NCI-H1105 treated with DMSO at 0.1 percent for 48 hours (cell line): ENCODE measurements at places on chromosomes 3 and 15.

DNA sequence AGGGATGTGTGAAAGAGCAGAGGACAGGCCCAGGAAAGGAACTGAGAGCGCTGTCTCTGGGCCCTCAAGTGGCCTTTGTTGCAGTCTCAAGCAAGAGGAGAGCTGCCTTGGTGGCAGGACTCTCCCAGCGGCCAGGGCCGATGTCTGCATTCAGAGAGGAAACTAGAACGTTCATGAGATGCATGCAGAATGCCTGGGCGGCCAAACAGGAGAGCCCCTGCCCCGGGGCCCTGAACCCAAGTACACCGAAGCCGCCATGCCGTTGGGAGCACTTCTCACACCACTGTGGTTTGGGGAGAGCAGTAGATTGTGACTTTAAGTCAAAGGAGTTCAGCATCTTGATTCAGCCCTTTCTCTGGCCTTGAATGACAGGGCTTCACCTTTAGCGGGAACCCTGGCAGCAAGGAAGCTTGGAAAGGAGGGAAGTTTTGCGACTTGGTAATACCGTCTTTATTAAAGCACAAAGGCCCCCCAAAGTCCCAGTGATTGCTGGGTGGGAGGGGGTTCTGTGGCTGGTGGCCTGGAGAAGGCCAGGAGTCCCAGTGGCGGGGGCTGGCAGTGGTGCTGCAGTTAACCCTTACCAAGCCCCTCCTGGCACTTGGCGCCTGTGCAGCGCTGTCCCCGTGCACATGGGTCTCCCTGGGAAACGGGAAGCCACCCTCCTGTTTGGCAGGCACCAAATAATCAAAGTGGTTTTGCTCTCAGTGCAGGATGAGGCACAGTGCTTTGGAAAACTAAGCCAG, 36.2 kb downstream of the SLC6A11 start:
- DNase-seq: no peak

GRCh38 chr3:157667493-157667892, 164.3 kb upstream of the VEPH1 start:
- DNase-seq: no peak

DNA sequence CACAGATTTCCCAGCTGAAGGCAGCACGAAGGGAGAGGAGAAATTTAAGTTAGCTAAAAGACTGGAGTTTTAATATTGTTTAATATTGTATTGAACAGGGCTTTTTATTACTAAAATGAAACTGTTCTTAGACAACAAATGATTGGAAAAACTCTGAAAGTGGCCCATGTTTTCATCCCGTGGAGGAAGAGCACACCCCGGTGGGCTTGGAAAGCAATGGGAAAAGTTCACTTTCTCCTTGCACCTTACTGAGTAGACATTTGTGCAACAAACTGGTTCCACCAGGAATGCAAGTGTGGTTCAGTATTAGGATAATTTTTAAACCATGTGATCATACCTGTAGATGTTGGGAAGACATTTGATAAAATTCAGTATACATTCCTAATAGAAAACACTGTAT, 8.2 kb upstream of the ESYT3 start:
- no peak for DNase-seq

DNA sequence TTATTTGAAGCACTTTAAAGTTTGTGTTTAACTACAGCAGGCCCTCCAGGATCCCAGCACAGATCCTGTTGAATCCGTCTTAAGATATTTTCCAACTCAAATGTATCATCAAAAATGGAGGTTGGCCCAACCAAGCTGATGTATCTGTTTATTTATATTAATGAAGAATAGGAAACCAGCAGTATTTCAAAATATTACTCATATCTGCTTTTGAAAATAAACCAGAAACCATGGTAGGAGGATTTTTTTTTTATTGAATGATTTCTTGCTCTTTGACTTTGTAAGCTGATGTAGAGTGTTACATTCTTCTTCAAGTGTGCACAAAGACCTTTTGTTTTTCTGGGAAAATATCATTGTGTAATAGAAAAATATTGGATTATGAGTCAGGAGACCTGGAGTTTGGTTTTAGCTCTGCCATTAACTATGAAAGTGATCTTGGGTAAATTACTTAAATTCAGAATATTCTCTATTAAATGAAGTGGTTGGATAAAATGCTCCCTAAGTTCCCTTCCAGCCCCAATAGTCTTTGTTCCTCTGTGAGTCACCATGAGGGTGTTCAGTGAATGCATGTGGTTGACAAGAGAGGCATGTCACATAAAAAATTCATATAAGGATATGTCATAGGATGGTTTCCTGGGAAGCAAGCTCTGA, 221.3 kb upstream of the GAP43 start:
- DNase-seq: no peak

DNA sequence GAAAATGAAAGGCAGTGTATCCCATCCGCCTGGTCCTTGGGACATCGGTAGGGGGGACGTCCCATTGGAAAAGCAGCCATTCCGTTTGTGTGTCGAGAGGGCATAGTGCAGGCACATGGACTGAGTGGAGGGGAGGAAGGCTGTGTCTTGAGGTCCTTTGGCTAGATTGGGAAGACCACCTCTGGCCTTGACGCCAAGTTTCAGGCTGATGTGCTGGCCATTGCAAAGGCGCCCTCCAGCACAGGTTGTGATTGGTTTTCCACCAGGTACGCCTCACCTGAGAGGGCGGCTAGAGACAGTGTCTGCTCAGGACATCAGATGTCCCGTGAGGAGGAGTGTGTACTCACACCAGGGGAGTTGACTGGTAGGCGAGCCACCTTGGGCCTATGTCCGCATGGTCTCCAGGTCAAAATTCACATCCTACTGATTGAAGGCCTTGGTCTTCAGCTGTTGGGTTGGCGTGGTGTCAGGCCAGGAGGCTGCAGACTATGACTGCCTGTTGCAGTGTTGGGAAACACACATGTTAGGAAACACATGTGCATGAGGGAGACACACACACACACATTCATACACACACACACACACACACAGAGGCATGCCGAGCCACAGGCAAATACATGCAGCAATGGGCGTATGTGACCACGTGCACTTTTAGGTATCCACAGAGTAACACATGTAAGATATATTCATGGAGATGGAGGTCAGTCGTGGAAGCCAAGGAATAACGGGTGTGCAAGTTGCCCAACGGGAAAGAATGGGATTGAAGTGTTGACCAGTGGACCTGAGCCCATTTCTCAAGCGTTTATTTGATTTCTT, 98.4 kb downstream of the SNRPN start:
- DNase-seq: no peak

GRCh38 chr15:45161666-45162065, 26.1 kb downstream of the SHF start:
- no peak for DNase-seq

GRCh38 chr3:132286035-132286434, 31.2 kb upstream of the ACP3 start:
- DNase-seq: no peak

- DNase-seq: no peak
Measured at GRCh38 chr15:94185547-94186236, 45.7 kb upstream of the MCTP2 start.

GRCh38 chr3:110741891-110742290, 329.7 kb upstream of the NECTIN3 start:
- DNase-seq: no peak

DNA sequence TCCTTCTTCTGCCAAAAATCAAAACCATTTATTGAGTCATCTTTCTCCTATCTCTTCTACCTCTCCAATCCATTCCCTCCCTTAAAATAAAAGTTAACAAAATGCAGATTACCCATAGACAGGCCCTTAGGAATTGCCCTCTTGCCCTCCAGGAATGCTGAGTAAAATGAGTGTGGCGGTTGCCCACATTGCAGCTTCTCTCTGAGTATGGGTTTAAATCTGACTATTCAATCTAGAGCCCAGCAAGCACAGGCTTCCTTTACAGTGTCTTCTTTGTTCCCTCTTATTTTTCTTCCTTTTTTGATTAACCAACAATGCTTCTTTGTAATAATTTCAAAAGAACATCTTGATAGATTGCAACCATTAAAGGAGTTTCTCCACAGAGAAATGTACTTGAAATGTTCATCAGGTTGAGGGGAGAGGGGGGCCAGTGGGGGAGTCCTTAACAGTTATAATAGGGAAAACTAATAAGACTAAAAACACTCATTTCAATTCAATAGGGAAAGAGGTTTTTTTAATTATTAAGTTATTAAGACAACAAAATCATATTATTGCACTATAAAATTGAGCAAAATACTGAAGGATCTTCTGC, 135.3 kb upstream of the LMCD1 start:
- DNase-seq: no peak

DNA sequence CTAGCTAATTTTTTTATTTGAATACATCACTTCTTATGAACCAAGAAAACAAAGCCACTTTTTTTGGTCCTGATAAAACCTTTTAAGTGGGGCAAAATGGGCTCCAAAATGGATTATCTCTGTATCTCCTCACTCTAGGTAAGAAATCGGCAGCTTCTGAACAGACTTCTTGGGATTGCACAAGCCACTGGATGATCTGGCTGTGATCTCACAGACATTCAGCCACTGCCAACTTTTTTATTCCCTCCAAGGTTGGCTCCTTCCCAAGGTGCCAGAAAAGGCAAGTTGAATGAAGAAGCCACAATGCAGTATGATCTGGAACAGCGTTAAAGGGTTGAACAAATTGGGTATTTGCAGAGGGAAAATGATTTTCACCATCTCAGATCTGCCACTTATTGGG, 73.2 kb downstream of the PRICKLE2 start:
- DNase-seq: peak; percentile 6

GRCh38 chr15:101062471-101063171, 143.5 kb downstream of the LRRK1 start:
- DNase-seq: no peak

DNA sequence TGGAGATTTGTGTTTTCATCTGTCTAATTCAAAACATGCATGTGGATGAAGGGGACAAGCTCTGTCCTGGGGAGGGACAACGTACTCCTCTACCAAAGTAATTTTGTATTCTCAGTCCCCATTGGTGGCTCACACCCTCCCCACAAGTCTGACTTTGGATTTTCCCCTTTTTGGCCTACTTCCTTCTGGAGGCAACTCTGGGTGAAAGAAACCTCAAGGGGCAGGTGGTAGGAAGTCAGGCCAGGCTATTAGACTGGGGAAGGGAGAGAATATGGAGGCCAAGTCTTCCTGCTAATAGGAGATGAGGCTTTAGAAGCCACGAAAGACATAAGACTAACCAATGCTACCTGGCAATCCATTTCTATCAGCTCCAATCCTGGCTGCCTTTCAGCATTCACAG, 124.9 kb upstream of the RASGRP1 start:
- no peak for DNase-seq

GRCh38 chr15:74209997-74210671, 7.5 kb upstream of the STRA6 start:
- DNase-seq: no peak
